ENCODE measurements at places on chromosomes 12 and 14.
A peak's percentile ranks its signal among the peaks of the same experiment; 100 is the strongest.

DNA sequence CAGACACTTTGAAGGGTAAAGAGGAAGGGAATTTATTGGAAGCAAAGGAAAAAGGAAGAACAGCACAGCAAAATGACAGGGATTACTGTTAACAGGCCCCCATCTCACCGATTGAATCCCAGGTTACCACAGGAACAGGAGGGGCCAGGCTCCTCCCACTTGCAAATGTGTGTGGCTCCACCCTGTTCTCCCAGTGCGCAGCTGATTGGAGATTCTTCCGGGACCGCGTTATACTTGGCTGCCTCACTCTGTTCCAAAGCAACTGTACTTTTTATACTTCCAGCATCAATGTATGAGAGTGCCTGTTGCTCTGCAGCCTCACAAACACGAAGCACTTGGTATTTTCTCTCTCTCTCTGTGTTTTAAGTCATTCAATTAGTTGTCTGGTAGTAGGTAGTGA is 273.6 kb upstream of the MDGA2 start:
- DNase-seq, result no peak

GRCh38 chr12:110314308-110314707 is 33.3 kb downstream of the ATP2A2 start:
- DNase-seq, result no peak

DNA sequence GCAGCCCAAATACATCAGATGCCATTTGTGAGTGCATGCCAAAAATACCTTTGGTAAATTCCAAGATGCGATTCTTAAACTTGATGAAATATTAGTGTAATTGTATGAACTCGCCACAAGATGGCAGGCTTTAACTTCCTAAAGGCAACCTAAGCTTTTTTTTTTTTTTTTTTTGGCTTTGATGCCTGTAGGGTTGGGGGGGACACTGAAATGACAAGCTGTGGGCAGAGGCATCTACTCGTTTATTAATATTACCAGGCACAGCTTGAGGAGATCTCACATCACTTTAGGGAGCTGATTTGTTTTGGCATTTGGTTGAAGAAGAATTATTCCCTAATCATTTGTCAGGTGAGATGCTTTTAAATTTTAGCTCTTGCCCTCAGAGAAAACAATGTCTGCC is 126.7 kb upstream of the CCDC196 start:
- no peak for DNase-seq

GRCh38 chr14:21729703-21730233 is 56.1 kb upstream of the OR4E1 start:
- no peak for DNase-seq

DNA sequence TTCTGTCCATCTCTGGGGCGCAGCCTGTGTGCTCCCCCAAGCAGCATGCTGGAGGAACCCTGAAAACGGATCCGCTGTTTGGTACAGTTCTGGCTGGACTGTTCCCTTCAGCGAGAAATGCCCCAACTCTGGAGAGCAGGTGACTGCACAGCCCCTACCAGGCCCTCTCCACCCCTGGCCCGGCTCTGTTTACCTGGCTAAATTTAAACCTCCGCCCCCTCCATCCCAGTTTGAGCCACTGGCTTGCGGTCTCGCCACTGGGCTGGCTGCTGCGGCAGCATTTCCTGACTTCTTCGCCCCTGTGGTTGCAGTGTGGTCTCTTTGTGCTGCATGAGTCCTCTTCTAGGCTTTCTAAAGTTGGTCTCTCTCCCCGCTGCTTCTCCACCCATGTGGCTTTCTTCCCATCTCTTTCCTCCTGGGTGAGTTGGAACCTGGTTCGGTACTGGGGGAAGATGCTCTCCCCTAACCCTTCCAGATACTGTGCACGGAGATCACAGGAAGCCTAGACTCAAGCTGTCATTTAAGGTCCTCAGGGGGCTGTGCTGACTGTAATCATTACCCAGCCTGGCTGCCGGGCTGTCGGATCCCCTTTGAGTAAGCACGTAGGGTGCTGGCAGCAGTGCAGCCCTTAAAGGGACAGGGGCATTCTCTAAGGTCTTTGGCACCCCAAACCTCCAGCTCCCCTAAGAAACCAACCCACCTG is 60.6 kb downstream of the FBXL14 start:
- DNase-seq, result peak; percentile 66

DNA sequence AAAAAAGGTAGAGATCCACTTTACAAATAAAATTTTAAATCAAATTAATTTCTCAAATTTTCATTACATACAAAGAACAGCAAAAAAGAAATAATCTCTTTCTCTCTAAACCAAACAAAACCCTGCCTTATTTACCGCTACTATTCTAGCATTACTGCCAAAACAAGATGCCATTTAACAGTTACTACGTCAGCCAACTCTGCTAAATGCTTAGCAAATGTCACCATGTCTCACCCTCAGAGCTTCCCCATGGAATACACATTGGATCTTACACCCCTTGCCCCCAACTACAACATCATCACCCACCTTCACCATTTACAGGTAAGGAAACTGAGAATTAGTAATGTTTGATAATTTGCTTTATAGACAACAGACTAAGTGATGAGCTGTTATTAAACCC is 23.0 kb upstream of the NR2C1 start:
- DNase-seq, result no peak

GRCh38 chr12:53738406-53739213 is 11.4 kb upstream of the CALCOCO1 start:
- peak; percentile 50 for DNase-seq

DNA sequence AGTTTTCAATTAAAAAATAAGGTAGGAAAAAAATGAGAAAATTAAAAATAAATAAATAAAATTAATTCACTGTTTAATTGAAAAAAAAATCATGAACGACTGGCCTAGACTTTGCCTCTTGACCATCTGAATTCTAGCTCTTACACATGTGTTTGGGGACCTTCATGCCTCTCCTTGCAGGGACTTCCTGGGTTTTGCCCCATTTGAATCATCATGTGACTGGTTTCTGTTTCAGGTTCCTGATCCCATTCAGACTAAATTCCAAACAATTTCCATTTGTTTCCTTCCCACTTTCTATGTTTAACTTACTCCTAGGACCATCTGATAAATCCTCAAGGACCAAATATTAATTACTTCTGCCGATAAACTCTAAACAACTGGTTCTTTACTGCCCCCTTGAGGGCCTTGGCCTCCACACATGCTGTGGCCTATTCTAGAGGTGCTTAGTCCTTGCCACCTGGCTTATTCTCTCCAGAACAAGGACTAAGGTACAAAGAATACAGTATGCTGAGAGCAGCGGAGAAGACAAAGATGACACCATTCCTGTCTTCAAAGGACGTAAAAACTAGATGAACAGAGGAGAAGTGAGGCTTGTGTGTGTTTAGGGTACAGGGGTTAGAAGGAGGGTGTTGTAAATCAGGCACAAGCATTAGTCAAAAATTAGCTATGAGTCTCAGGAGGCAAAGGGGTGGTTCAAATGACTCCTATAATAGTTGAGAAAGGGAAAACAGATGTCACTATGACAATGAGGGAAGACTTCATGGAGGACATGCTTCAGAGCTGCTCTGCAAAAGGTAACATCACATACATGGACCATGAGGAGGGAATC is 125.8 kb upstream of the AVPR1A start:
- no peak for DNase-seq

GRCh38 chr12:66803930-66804329 is 125.1 kb upstream of the GRIP1 start:
- no peak for DNase-seq

GRCh38 chr14:76056128-76056527 is 70.6 kb downstream of the IFT43 start:
- DNase-seq, result no peak

DNA sequence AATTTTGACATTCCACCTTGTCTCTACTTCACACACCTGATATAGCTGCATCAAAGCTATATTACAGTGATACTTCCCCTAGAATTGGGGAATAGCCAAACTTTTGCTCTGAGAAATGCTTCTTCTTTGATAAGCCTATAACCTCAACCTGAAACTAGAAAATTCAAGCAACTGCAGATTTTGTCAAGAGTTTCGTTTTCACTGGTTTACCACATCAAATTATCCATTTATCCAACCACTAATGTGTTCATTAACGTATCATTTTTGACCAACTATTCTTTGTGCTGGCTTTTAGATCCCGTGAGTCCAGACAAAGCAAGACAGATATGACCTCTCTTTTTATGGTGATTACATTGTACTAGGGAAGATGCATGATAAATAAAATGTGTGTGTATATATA is 13.5 kb upstream of the TAS2R46 start:
- no peak for DNase-seq

GRCh38 chr14:61337893-61338292 is 16.5 kb downstream of the PRKCH start:
- peak; percentile 62 for DNase-seq

DNA sequence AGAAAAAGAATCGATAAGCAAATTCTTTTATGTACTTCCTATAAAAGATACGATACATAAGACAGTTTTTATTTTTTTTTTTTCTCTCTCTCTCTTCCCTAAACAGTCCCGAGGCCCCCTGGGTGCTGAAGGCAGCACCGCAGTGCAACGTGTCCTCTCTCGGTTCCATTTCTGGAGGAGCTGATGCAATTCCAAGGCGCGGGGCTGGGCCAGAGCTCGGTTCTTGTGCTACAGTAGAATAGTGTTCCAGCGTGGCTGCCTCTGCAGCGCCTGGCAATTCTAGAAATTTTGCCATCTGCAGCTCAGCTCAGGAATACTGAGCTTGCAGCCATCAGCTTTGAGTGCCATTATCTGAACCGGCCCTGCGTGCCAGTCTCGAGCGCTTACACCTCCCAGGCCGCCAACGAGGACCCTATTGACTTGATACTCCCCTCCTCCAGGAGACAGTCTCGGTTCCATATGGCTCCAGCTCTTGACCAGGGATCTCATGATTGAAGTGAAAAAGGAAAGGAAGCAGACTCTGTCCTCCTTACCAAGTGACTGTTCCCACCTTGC is 630 bp downstream of the ALDH1L2 start:
- no peak for DNase-seq

DNA sequence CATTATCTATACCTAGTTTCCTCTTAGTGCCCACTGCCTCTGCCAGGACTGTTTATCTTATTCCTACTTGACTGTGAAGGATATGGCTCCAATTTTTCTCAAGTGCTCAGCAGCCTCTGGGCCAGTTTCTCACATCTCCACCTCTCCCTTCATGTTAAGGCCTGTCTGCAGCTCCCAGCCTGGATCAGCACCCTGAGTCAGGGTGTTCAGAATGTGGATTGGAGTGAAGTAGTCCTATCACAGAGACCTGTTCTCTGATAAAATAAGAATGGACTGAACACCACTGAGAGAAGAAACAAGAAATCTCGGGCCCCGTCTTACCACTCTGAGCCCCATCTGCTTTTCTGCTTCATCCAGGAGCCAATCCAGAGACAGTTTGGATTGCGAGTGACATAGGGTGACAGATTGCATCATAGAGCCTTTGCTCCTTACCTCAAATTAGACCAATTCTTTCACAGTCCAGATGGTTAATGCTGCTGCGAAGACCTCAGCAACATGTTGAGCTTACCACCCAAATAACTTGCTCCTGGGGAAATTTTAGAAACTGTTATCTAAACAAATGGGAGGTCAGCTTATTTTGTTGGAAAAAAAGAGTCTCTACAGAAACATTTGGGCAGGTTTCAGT is 473.1 kb downstream of the PDZRN4 start:
- no peak for DNase-seq

DNA sequence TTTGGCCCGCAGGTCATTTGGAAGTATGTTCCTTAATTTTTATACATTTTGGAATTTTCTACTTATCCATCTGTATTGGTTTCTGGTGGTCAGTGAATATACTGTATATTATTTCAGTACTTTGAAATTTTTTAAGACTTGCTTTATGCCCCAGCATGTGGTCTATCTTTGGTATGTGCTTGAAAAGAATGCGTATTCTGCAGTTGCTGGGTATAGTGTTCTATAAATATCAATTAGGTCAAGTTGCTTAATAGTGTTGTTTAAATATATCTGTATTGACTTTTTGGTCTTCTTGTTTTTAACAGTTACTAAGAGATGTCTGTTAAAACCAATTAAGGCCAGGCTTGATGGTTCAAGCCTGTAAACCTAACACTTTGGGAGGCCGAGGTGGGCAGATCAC is 21.7 kb upstream of the SIX1 start:
- DNase-seq, result no peak

- no peak for DNase-seq
Observed at GRCh38 chr12:11954181-11954580, 116.6 kb upstream of the BCL2L14 start.

GRCh38 chr12:124646385-124647230 is 79.2 kb upstream of the NCOR2 start:
- peak; percentile 19 for DNase-seq

GRCh38 chr12:24038211-24038997 is 88.9 kb upstream of the SOX5 start:
- DNase-seq, result no peak

GRCh38 chr14:57383125-57383745 is 7.2 kb upstream of the NAA30 start:
- DNase-seq, result no peak

GRCh38 chr14:100903672-100904185 is at the start of gene RTL1:
Gene RTL1 (minus strand): TSS chr14:100903722. CDS start chr14:100884788, 18,934 bp downstream.
- no peak for DNase-seq

- DNase-seq, result no peak
Observed at GRCh38 chr14:37170237-37170636, 2.2 kb downstream of the SLC25A21 start.

GRCh38 chr12:110266980-110267620 is 13.9 kb upstream of the ATP2A2 start:
- no peak for DNase-seq

DNA sequence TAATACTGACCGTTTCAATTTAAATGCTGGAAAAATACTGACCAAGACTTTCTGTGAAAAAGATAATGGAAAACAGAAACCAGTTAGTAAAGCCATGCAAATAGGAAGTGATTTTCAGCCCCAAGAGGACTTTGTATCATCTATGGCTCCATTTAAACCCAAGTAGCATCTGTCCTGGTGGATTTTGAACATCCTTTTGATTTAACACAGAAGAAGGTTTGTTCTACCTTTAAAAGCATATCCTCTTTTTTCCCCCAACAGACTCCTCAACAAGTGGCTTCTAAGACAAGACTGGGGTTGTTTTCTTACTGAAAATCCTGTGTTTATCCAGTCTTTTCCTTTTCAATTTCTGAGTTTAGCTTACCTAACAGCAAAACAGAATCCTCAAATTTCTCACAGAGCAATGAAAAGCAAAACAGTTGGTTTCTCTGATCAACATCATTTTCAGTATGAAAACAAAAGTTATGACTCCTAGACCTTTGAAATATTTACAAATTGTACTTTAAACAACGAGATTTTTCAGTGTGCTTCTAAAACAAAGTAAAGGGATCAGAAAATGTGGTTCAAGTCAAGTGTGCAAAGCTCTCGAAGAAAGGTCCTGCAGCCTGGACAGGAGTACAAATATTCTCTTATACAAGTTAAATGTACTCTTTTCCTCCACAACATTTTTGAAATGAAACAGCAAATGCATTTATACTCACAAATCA is 2.9 kb downstream of the PHLDA1 start:
- DNase-seq, result no peak

All from CD8-positive, alpha-beta T cell (primary cell).